Non-pigmented ciliary epithelial cell (primary cell): ENCODE measurements at places on chromosomes 1 and 21.
A peak's percentile ranks its signal among the peaks of the same experiment; 100 is the strongest.

DNA sequence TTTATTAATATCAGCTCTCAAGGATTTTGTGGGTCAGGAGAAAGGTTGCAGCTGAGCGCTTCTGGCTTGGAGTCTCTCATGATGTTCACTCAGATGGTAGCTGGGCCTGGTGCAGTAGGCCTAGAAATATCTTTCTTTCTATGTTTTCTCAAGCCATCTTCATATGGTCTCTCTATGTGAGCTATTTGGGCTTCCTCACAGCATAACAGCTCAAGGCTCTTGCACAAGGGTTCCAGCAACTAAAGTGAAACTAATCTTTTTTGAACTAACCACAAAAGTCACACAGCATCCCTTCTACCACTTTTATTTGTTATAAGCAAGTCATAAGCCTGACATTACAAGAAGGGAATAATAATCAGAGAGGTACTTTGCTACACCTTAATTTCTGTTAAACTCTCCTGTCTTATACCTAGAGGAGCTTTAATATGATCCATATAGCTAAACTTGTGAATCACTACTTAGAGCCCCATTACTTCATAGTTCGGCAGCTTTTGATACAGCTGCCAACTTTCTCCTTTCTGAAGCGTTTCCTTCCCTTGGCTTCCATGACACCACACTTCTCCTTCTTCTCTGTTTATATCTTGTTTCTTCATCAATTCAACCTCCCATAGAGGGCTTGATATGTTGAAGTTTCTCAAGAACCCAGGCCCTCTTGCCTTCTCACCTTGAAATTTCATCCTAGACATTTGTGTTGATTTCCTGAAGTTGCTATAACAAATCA lies 720.2 kb downstream of the LTN1 start:
- no peak for DNase-seq

- DNase-seq: no peak
These were observed 22.7 kb downstream of the NCF2 start for GRCh38 chr1:183567584-183567983.

DNA sequence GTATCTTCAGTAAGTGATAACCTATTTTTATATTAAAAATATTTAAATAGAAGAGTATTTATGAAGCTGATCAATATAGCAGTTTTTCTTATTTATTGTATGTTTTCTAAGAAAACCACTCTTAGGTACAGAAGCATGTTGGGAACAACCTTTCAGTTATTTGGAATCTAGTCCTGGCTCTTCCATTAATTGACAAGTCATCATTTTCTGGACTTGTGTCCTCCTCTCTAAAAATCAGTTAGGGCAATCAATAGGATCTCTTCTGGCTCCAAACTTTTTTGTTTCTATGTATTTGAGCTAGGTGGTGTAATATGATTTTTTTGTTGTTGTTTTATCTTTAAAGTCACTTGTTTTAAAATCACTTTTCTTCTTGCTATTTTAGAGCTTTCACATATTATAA lies 57.0 kb downstream of the ABCD3 start:
- DNase-seq: no peak

- no peak for DNase-seq
These were observed 151.4 kb upstream of the ZRANB2 start for GRCh38 chr1:71232166-71232763.

- no peak for DNase-seq
These were observed 165.3 kb downstream of the LRRC7 start for GRCh38 chr1:69733061-69733460.

- peak; percentile 18 for DNase-seq
These were observed 93.9 kb upstream of the TARDBP start for GRCh38 chr1:10918531-10918930.

DNA sequence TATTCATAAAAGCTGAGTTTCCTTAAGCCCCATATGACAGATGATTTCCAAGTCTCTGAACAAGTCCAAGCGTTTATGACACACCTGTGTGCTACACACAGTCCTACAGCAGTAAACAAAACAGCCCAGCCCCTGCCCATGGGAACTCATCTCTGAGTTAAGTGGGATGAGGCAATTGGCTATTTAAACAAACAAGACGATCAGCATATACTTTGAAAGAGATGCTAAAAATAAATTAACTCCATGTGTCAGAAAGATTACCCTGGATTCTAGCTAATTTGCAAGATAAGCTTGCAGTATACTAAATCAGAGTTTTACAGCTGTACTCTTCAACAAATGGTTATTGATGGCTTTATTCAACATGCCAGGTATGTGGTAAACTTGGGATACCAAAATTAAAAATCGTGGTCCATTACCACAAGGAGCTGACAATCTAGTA lies 7.0 kb downstream of the PSMG1 start:
- DNase-seq: no peak

DNA sequence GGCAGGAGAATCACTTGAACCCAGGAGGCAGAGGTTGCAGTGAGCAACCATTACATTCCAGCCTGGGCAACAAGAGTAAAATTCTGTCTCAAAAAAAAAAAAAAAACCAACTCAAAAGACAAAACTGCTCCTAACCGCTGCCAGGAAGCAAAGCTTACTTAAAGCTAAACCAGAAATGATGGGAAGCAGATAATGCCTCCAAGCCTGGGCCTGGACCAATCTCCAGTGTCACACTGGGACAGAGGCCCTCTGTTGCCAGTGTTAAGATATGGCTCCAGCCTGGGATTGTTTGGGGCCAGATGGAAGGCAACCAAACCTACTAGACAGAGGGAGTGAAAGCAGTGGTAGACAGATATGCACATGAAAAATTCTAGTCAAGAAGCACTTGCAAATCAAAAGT lies 36.9 kb downstream of the NSL1 start:
- DNase-seq: no peak

DNA sequence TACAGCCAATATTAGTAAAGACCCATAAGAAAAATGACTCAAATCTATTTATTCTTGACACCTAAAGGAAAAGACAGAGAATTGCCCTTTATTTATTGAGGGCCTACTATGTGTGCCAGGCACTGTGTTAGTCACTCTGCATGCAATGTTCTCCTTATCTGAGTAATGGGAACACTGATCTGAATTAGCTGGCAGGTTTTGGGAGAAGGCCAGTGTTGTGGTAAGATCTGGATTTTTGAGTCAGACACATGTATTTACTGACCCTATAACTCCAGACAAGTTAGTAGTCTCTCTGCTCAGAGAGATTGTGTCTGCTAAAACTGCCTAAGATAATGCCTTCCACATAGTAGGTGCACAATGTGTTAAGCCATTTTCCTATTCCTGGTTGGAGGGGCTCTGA lies 17.3 kb downstream of the LCE4A start:
- DNase-seq: no peak

DNA sequence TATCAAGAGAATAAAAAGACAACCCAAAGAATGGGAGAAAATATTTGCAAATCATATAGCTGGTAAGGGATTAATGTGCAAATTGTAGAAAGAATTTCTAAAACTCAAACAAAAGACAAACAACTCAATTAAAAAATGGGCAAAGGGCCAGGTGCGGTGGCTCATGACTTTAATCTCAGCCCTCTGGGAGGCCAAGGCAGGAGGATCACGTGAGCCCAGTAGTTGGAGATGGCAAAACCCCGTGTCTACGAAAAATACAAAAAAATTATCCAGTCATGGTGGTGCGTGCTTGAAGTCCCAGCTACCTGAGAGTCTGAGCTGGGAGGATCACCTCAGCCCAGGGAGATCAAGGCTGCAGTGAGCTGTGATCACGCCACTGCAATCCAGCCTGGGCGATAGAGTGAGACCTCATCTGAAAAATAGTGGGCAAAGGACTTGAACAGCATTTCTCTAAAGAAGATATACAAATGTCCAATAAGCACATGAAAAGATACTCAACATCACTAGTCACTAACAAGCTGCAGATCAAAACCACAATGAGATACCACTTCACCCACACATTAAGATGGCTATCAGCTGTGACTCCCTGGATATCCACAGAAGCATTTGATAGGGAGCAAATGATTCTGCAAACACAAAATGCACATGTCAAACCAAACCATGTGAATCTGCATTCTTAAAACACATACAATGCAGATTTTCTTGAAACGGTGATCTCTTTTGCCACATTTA lies 20.9 kb downstream of the SLC30A1 start:
- no peak for DNase-seq

GRCh38 chr1:241638909-241639622 lies 1.1 kb downstream of the CHML start:
- DNase-seq: no peak

- DNase-seq: peak; percentile 38
These were observed 16.8 kb downstream of the GNG4 start for GRCh38 chr1:235632506-235633401.

DNA sequence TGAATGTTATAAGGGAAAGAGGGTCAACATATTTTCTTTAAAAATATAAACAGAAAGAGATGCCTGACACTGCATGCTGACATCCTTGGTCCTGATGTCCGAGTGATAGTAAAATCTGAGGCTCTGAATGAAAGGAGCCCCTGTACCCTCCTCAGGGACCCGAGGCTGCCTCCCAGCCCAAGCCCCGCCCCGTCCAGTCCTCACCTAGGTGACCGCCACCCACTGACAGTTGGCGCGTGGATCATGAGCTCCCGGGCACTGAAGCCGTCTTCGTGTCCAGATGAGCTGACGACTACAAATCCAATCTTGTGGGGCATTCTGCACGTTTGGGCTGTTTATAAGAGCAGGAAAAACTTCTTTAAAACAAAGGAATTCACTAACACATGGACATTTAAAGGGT lies 4.9 kb downstream of the CEP104 start:
- no peak for DNase-seq

GRCh38 chr1:22562584-22563583 lies at the start of gene EPHA8:
TSS of gene EPHA8 (plus strand) at chr1:22563489. CDS start at chr1:22563636, 147 bp downstream.
- no peak for DNase-seq

- no peak for DNase-seq
These were observed 551 bp downstream of the ZRANB2 start for GRCh38 chr1:71080230-71080738.

DNA sequence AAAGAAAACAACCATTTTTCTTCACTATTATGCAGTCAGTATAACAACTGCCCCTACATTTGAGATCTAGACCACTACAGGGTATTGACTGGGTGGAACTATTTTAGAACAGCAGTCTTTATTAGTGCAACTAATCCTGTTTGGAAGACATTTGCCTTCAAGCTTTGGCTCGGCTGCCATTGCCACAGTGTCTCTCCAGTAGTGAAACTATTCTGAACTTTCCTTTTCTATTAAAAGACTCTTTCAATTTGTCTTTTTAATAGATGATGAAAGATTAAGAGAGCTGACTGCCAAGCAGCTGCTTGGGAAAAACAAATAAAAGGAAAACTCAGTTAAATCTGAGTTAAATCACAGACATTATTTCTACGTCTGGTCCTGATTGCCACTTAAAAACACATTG lies 49.3 kb downstream of the LPGAT1 start:
- DNase-seq: no peak

- DNase-seq: no peak
These were observed 366.9 kb downstream of the S1PR1 start for GRCh38 chr1:101603726-101604125.

GRCh38 chr1:109114342-109114674 lies 393 bp downstream of the ELAPOR1 start:
- DNase-seq: no peak

DNA sequence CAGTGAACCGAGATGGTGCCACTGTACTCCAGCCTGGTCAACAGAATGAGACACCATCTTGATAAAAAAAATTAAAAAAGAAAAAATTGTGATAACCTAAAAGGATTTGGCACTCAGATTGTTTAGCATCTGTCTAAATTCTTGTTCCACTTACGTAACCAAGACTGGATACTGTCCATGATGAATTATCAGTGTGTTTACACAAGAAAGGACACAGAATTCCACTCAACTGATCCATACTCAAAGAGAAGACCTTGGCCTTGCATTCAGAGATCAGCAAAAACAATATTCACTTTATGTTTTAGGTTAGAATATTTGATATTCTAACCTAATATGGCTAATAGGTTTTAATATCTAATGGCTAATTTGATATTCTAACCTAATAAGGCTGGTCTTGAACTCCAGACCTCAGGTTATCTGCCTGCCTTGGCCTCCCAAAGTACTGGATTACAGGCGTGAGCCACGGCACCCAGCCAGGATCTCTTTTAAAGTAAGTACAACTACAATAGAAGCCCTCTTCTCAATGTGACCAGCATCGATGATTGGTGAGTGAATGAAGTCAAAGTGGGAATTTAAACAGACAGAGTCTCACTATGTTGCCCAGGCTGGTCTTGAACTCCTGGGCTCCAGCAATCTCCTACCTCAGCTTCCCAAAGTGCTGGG lies 43.1 kb upstream of the COX20 start:
- peak; percentile 50 for DNase-seq

DNA sequence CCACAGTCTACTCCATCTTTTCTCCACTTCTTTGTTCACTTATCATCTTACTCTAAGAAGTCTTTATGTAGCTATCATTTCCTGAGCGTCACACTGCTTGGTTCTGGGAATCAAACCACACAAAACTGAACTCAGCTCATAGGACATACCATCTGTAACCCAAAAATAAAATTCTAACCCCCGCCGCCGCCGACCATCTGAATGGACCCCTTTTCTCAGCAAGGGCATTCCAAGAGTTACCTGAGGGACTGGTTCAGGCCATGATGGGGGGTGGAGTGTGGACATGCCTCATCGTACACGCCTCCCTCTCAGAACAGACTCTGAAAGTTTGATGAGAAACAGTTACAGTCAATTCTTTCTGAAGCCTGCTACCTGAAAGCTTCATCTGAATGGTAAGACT lies 12.6 kb upstream of the CHI3L2 start:
- no peak for DNase-seq

DNA sequence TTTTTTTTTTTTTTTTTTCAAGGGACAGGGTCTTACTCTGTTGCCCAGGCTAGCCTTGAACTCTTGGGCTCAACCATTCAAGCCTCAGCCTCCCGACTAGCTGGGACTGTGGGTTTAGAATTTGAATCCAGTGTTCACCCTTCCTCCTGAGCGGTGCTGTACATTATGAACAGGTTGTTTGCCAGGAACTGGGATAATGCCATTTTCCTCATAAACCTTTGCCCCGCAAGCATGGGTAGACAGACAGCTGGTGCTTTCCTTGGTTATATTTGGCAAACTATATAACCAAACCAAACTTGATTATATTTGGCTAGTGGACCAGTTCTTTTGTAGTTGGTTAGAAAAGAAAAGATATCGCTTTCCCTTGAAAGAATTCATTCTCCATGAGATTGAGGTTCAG lies 54.9 kb downstream of the GALNT2 start:
- DNase-seq: no peak

- DNase-seq: no peak
These were observed 532.5 kb downstream of the NCAM2 start for GRCh38 chr21:21530680-21531079.

- DNase-seq: no peak
These were observed 9.7 kb upstream of the GBP6 start for GRCh38 chr1:89354205-89354604.

GRCh38 chr1:8297245-8297644 lies 20.7 kb upstream of the SLC45A1 start:
- no peak for DNase-seq
